Left ventricle myocardium superior (tissue), 1 donor: ENCODE measurements at places on chromosomes 16 and 17.
A peak's percentile ranks its signal among the peaks of the same experiment; 100 is the strongest.

GRCh38 chr16:49649013-49649765 lies 206.7 kb downstream of the ZNF423 start:
- DNase-seq = no peak

GRCh38 chr16:505479-506245 lies 21.9 kb upstream of the CAPN15 start:
- no peak for DNase-seq

GRCh38 chr17:35890774-35891155 lies 10.6 kb upstream of the CCL5 start:
- no peak for DNase-seq

- no peak for DNase-seq
These were observed 384.3 kb upstream of the PSMD7 start for GRCh38 chr16:73912281-73912680.

DNA sequence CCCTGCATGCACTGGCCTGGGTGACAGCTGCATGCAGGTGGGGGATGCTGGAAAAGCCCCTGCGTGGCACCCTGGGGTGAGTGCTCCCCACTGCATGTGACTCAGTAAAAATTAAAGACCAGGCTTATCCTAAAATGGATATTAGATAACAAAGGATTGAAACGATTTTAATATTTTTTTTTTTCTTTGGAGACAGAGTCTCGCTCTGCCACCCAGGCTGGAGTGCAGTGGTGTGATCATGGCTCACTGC lies 334.9 kb downstream of the C16orf95 start:
- DNase-seq = no peak

GRCh38 chr17:81295676-81296381 lies 722 bp upstream of the SLC38A10 start:
- no peak for DNase-seq

GRCh38 chr17:17416400-17417360 lies 60.1 kb upstream of the MED9 start:
- peak; percentile 60 for DNase-seq

- DNase-seq = no peak
These were observed 1.8 kb downstream of the SALL1 start for GRCh38 chr16:51149251-51149661.

DNA sequence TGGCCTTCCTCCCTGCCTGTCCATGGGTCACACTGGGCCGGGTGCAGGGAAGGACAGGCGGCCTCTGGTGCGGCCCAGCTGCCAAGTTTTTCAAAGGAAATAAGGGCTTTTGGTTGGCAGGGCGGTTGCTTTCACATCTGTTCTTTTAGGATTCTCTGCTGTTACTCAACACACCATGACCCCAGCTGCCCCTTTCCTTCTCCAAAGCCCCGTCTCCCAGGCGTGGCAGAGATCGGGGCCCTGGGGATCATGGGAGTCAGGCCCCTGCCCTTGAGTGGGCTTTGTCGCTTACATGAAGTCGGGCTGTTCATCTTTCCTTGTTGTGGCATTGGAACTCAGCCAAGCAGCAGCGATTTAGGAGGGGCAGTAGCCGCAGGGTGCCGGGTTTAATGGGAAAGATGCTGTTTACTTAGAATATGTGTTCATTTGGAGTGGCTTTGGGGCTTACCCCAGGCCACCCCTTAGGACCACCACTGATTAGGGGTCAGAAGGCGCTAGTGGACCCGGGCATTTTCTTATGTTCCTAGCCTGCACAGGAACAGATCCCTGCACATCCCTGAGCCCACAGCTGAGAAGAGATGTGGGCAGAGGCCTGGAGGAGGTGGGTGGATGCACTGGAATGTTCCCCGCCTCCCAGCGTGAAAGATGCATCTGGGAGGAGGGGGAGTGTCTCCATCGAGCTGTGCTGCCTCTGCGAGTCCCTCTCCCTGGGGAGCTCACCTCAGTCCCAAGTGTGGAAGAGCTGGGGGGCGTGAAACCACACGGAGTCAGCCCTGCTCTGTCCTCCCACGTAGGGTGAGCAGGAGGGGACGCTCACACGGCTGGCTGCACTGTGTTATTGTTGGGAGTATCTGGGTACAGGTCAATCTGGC lies 6.8 kb upstream of the ADCY7 start:
- DNase-seq = peak; percentile 78

- DNase-seq = no peak
These were observed 3.1 kb downstream of the TGFB1I1 start for GRCh38 chr16:31474773-31475738.

- no peak for DNase-seq
These were observed 54.9 kb upstream of the WSB1 start for GRCh38 chr17:27239046-27239445.

GRCh38 chr16:81823111-81823510 lies 44.0 kb downstream of the PLCG2 start:
- peak; percentile 49 for DNase-seq

- peak; percentile 59 for DNase-seq
These were observed 17.1 kb upstream of the PHF12 start for GRCh38 chr17:28968231-28968913.

DNA sequence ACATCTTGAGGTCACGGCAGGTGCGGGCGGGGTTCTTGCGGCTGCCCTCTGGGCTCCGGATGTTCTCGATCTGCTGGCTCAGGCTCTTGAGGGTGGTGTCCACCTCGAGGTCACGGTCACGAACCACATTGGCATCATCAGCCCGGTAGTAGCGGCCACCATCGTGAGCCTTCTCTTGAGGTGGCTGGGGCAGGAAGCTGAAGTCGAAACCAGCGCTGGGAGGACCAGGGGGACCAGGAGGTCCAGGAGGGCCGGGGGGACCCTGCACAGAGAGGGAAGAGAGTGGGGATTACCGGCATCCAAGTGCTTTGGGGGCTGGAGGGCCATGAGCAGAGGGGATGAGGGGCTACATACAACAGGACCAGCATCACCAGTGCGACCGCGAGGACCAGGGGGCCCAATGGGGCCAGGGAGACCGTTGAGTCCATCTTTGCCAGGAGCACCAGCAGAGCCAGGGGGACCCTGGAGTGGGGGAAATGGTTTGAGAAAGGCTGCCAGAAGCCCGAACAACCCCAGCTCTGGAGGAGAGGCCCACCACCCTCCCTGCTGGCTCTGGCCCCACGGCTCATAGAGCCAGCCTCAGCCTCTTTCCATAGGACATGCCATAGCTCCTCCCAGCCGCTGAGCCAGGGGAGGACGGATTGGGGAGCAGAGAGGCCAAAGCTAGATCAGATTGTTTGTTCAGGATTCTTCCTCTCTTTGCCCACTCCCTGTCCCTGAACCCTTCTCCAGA lies 14.6 kb downstream of the COL1A1 start:
- DNase-seq = no peak

- DNase-seq = no peak
These were observed 34.3 kb downstream of the VAT1L start for GRCh38 chr16:77822661-77823060.

DNA sequence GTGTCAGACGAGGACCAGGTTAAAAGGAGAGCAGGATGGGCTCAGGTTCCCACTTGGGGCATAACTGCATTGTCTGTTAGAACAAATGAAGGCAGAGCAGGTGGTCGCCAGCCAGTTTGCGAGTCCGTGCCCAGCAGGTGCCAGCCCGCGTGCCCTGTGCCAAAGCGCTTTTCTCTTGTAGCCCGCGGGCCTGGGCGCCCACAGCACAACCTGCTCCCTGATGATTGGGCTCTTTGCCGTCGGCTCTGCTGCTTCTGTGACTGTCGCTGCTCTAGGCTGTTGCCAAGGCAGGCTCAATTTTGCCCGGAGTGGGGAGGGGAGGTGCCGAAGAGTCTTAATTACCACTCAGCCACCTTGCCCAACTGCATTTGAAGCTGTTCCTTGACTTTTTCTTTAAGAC lies 21.1 kb downstream of the KNOP1 start:
- no peak for DNase-seq
